DMS79 (cell line): ENCODE measurements at places on chromosomes 2 and 18.

DNA sequence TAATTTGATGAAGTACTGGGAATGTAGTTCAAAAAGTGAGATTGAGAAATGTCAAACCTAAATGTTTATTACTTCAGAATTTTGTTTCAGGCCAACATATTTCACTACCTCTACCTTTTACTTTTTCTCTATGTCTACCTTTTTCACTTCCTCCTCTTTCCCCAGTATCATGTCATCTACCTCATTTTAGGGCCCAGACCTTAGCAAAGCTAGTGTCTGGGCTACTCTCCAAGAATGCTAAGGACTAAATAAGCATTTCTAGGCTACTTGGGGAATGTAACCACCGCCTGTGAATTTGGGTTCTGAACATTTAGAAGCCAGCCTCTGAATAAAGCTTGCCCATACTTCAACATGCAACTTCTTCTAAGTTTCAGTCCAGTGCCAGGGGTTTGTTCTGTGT, 330.4 kb downstream of the SLC4A3 start:
- no peak for DNase-seq

DNA sequence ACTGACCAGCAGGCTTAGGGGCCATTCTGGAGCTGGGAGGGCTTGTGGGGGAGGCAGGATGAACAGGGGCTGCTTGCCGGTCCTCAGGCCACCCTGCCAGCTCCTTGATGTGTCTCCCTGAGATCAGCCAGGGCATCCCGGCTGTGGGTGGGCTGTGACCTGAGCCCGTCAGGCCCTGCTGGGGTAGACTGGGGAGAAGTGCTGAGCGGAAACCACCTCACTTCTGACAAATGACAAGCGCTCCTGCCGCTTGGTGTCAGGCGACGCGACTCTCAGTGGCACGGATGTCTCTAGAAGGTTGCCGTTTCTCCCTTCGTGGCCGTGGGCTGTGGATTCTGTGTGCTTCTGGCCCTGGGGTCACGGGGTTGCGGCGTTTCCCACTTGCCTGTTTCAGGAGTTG, 45.7 kb downstream of the NFATC1 start:
- DNase-seq: no peak

DNA sequence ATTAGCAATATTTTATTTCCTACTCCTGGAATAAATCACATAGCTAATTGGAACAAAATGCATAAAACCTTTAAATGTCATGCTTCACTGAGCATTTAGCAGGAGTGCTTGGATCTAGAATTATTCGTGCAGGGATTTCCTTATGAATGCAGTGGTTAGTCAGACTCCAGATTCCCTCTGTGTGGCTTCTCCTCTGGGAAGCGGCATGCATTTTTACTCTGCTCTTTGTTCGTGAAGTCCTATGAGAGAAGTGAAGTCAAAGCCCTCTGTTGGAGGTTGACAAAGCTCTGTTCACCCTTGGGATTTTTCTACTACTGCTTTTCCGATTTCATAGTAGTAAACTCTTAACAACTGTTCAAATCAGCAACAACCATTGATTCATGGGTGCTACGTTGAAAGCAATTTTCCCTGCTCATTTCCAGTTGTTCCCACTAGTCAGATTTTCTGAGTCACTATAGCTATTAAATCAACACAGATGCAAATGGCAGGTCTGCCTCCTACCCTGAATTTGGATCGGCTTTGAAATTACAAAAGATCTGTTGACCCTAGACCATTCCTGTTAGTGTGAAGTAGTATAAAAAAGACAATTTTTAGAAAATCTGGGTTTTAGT, 461.7 kb downstream of the STK39 start:
- no peak for DNase-seq

GRCh38 chr2:230696670-230697069, 16.0 kb upstream of the CAB39 start:
- DNase-seq: no peak

GRCh38 chr2:151616760-151617339, 117.4 kb downstream of the NEB start:
- DNase-seq: no peak

DNA sequence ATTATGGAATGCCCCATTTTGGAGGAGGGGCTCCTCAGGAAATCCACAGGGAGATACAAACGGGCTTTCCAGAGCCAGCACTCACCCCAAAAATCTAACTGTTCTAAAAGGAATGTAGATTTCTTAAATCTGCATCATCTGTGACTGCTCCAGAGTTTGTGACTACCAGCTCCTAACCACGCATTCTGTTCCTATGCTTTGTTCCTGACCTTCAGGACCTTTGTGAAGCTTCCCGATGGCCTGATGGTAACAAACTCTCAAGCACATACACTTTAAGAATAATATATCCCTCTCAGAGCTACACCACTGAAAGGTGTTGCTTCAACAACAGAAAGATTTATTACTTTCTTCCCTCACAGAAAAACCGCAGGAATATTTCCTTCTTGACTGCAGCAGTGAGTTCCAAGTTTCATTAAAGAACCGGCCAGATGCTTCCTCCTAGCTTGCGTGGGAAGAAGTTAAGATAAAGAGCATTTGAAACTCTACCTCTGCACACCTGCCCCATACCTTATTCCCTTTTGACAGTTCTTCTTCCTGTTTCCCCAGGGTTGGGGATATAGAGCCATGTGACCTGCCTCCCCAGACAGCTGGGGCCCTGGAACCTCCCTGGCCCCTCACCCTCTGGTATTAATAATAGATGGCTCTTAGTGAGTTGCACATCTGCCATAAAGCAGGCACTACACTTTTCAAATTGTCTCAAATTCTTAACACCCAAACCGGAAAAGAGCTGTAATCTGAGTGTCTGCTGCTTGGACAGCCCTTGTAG, 40.2 kb upstream of the EML4 start:
- no peak for DNase-seq

DNA sequence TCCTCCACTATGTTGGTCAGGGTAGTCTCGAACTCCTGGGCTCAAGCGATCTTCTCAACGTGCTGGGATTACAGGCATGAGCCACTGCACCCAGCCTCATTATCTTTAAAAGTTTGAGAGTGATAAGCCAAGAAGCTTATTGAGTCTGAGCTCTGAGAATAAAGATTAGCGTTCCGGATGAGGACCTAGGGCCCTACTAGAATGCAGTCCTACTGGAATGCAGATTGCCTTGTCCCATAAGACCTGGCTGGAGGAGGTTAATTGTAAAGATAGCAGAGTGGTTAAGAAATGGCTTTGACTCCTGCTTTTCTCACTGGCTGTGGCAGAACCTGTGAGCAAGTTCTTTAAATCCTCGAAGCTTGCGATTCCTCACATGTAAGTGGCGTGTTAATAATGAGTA, 4.0 kb downstream of the VWA3B start:
- no peak for DNase-seq

DNA sequence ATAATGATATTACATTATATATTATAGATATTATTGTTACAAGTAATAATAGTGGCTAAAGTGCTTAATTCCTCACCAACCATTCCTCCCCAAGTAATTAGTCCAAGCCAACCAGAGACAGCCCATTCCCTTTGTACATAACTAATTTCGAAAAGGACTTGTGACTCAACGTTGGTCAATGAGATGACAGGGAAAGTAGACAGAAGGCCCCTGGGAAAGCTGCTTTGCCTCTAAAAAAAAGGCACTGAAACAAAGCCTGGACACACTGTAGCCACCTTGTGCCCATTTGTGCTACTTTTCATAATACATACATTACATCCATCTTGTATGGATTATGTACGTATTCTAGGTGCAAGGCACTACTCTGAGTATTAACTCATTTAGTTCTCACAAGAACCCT, 28.8 kb downstream of the COLEC12 start:
- DNase-seq: no peak
